ENCODE measurements at places on chromosomes 2 and 18.

DNA sequence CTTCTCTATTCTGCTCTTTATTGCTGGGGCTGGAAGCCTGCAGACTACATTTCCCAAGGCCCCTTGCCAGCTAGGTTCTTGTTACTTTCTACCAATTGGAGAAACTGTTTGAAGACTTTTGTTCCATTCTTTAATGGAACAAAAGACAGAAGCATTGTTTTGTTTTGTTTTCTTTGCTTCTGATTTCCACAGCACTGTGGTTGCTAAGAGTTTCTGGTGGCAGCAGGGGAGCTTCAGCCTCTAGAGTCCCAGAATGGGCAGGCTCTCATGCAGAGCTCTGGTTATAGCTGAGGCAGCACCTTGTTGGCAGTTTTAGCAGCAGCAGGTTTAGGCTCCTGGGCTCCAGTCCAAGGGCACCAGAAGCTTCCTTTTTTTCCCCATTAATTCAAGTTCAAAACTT is 234.3 kb downstream of the ETAA1 start:
- no peak for DNase-seq

DNA sequence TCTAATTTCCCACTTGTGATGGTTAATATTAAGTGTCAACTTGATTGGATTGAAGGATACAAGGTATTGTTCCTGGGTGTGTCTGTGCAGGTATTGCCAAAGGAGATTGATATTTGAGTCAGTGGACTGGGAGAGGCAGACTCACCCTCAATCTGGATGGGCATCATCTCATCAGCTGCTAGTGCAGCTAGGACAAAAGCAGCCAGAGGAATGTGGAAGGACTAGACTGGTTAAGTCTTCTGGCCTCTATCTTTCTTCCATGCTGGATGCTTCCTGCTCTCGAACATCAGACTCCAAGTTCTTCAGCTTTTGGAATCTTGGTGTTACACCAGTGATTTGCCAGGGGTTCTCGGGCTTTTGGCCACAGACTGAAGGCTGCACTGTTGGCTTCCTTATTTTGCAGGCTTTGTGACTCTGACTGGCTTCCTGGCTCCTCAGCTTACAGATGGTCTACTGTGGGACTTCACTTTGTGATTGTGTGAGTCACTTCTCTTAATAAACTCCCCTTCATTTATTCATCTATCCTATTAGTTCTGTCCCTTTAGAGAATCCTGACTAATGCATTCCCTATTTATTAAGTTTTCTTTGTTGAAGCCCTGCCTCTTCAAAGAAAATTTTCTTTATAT is 1087.5 kb upstream of the NXPH2 start:
- DNase-seq: no peak

- no peak for DNase-seq
Observed at GRCh38 chr2:171804456-171804855, 89.6 kb downstream of the SLC25A12 start.

DNA sequence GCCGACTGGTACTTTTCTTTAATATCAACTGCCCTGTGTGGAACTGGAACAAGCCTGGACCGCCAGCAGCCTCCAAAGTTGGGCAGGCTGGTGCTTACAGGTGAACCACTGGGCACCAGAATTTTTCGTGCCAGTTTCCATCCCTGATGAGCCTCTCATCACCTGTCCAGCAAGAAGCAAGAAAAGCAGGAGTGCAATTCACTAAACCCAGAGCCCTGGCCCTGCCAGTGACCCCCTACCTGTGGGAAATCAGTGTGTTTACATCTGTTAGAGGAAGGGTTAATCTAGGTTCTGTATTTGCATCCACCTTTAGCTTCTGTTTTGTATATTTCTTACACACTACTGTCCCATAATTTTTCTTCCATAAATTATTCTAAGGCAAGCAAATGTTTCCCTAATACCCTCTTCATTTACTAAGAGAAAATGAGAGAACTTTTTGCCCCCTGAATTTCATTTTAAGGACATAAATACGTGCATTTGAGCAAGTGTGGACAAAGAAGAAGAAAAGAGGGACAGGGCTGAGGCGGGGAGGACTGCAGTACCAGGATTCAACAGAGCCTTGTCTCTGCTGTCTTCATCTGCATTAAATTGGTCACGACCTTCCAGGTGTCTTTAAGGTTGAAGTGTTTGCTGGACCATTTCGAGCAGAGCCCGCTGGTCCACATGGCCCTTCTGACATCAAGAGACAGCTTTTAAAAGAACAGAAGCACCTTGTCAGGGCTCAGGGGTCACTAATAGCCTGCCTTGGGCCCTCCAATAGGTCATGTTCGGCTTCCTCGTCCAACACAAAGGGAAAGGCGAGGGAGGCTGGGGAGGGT is 763.1 kb downstream of the BCL11A start:
- DNase-seq: no peak
